Fibroblast of skin of right biceps (primary cell): ENCODE measurements at places on chromosomes 11 and 22.

- DNase-seq: no peak
These were observed 43.6 kb downstream of the OR2AG2 start for GRCh38 chr11:6727971-6728760.

GRCh38 chr11:12084256-12084655, 26.1 kb upstream of the MICAL2 start:
- peak; percentile 64 for DNase-seq

- no peak for DNase-seq
These were observed 951.1 kb downstream of the LRRC4C start for GRCh38 chr11:40508303-40508702.

- no peak for DNase-seq
These were observed 3.3 kb downstream of the IL17REL start for GRCh38 chr22:50009251-50009650.

DNA sequence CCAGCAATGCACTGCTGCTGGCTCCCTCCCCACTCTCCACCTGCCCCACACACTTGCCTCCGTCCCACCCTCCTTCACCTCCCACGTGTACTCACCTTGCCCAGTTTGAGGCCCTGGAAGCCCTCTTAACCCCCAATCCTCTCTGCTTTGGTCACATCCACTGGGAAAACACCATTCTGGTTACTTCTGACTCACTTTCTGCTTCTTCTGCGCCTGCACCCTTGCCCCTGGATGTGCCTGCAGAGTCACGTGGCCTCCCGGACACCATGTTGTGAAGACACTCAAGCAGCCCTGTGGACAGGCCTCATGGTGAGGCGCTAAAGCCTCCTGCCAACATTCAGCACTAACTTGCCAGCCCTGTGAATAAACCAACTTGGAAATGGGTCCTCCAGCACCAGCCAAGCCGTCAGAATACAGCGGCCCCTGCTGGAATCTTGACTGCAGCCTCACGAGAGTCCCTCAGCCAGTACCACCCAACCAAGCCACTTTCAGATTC, 2.6 kb upstream of the NAALADL1 start:
- DNase-seq: no peak

DNA sequence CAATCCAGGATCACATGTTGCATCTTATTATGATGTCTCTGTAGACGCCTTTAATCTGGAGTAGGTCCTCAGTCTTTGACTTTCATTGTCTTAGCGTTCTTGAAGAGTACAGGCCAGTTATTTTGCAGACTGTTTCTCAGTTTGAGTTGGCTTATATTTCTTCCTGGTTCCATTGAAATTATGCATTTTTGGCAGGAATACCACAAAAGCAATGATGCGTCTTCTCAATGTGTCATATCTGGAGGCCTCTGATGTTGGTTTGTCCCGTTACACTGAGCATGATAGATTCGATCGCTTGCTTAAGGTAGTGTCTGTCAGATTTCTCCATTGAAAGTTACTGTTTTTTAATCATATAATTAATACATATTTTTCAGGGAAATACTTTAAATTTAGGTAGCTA, 30.6 kb downstream of the TECTA start:
- DNase-seq: no peak

DNA sequence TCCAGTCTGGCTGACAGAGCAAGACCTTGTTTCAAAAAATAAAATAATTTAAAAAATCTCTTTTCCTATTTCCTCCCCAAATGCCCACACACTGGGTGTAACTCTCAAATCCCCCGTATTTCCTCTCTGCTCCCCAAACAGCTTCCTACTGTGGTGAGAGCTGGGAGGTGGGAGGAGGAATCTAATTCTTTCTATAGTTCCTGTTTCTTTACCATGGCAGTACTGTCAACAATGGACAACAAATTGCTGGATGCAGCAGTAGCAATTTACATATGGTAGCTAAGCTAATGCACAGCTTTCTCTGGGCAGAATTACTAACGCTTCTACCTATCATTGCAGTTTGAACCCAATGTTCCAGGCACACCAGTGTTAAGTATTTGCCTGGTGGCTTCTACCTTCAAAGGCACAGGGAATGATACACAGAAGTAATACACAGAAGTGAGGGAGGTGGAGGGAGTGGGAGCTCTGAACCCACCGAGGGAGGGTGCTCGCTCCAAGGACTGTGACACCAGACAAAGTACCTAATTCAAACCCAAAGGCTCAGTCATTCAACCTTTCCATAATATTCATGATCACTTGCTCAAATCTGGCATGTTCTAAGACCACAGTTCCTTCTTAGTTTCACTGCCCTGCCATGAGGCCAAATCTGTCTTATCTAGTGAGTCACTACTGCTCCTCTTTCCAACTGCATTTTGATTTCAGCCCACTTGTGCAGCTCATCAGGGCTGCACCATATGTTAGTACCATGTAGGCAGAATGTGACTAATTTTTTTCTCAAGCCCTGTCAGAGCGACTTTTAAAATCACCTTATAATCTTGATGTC, 37.9 kb downstream of the CELF1 start:
- peak; percentile 82 for DNase-seq

DNA sequence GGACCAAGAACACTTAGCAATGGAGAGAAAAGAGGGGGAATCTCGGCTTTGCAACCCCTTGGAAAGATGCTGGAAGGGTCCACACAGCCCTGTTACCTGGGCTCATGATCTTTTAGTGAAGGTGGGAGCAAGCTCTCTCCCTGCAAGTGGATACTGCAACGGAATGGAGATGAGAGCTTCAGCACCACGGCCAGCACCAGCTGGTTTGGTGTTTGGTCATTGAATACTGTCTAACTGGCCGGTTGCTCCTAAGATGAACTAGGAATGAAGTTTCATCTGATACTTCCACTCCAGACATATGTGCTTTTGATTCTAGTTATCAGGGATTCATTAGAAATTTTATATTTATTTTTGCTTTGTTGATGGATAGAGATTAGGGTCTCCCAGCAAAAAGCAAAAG, 16.3 kb downstream of the HTR3A start:
- peak; percentile 33 for DNase-seq

DNA sequence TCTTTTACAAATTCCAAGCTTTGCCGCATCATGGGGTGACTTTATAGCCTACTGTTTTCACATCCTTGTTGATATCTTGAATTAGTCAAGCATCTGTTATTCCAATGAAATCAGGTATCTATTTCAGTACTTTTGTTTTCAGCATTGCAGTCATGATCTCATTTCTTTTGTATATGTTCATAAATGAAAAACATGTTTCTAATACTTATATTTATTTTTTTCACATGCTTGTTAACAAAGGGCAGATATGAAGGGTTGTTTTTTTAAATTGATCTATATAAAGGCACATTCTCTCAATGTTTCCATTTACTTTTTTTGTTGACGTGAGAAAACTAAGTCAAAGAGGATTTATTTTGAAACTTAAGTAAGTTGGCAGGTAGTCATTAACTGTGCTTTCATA, 964.8 kb downstream of the JRKL start:
- DNase-seq: no peak

GRCh38 chr22:44139773-44140172, 41.0 kb upstream of the PARVG start:
- DNase-seq: no peak

DNA sequence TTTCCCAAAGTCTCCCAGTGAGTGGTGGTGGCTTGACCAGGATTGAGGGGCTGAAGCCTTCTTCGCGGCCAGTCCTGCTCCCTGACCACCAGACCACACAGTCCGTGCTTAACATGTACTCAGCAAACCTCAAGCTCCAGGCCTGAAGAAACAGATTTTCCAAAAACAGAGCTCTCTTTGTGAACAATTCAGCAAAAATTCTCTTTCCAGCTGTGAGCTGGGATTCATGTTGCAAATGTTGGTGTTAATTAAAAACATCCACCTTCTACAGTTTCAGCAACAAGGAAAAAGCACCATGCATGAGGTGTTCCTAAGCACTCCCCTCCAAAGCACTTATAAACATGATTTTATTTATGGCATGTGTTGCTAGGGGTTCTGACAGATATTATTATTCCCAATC, 129.5 kb downstream of the ETS1 start:
- peak; percentile 70 for DNase-seq
